NCI-H774 (cell line): ENCODE measurements at places on chromosomes 16 and 17.

DNA sequence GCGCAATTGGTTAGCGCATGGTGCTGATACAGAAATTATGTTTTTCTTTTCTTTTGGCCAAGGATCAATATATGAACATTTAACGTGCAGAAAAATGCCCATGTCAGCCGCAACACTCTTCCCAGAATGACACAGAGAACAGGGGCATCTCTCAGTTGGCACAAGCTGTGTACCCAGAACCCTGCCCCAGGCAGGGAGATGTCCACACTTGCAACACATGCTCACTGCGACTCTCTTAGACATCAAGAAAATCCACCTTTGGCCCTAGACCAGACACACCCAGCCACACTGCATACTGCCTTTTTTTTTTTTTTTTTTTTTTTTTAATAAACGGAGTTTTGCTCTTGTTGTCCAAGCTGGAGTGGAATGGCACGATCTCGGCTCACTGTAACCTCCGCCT, 17.0 kb downstream of the PITPNA start:
- no peak for DNase-seq

DNA sequence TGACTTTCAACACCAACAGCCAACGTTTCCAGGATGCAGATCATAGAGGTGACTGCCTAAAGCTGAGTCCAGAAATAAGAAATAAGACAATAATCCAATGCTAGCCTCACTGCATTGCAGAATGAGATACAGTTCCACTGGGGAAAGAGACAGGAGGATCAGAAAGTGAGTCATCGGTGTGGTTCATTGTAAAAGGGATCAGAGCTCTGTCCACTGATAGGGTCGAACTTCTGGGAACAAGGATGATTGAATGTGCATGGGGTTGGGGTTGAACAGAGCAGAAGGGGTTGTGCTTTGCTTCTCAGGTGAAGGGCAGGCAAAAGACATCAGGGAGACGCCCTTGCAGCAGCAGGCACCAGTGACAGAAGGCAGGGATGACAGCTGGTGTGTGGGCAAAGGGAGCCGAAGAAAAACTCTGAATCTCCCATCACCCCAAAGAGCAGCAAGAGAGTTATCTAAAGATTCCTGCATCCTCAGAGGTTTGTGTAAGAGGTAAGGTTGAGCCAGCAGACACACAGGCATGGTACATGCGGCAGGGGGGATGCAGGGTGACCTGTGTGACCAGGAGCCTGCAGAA, 16.4 kb downstream of the CLEC10A start:
- DNase-seq = no peak

- no peak for DNase-seq
These were observed 309 bp downstream of the FOXJ1 start for GRCh38 chr17:76140661-76141211.

DNA sequence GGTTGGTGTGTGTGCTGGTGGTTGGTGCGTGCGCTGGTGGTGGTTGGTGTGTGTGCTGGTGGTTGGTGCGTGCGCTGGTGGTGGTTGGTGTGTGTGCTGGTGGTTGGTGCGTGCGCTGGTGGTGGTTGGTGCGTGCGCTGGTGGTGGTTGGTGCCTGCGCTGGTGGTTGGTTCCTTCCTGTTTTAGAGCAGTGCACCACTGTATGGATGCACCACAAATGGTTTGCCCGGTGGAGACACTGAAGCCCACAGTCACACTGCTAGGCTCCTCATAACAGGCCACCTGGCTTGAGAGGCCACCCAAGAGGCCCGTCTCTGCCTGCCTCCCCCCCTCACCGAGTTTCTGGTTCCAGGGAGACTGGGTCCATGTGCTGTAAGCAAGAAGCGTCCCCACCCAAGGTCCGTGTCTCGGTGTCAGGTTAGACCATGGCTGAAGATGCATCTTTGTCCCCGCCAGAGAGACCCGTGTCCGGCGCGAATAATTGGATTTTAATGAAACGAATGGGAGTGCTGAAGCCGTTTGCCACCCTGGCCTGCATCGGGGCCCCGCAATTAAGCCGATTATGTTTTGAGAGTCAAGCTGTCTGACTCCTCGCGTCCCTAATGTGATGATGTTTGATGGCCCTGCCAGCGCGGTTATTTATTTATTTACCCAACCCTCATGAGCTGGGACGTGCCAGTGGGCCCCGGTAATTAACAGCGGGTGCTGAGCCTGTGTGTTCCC, 161.3 kb upstream of the GSE1 start:
- DNase-seq = peak; percentile 36

- no peak for DNase-seq
These were observed 91.4 kb downstream of the HIC1 start for GRCh38 chr17:2146132-2146871.
